PC-3 (cell line): ENCODE measurements at places on chromosomes 3 and 15.

- no peak for DNase-seq
These were observed 31.9 kb upstream of the CFAP161 start for GRCh38 chr15:81101894-81102815.

- no peak for DNase-seq
These were observed 35.4 kb downstream of the PRTG start for GRCh38 chr15:55707518-55707917.

- DNase-seq, result no peak
These were observed 87.9 kb downstream of the ITPR1 start for GRCh38 chr3:4581124-4581424.

- peak; percentile 4 for DNase-seq
These were observed 52.9 kb upstream of the ROBO2 start for GRCh38 chr3:76986876-76987474.

DNA sequence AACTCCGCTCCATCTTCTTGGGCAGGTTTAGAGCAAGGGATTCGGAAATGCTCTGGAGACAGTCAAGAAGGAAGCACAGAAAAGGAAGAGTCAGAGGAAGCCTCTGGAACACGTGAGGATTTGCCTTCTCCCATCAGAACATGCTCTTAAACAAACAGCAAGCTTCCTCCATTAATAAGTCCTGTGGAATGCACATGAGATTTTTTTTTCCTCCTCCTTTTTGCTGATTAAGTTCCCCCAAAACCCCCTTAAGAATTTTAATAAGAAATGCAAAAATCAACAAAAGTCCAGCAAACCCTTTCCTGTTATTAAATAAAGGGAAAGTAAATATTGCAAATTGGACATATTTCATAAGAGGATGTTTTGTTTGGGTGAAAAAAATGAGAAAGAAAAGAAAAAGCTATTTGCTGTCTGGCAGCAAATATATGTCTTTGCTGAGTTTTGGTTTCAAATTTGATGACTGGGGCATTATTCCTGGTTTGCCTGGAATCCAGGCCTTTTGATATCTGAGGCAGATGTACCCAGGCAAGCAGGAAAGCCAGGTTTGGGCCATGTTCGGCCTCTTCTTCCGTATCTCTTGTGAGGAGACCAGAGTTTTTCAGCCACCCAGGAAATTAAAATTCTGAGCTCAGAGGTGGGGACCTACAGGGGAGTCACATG lies 7.9 kb upstream of the TSEN2 start:
- peak; percentile 92 for DNase-seq

GRCh38 chr15:40416056-40416455 lies 10.5 kb downstream of the IVD start:
- DNase-seq, result no peak

DNA sequence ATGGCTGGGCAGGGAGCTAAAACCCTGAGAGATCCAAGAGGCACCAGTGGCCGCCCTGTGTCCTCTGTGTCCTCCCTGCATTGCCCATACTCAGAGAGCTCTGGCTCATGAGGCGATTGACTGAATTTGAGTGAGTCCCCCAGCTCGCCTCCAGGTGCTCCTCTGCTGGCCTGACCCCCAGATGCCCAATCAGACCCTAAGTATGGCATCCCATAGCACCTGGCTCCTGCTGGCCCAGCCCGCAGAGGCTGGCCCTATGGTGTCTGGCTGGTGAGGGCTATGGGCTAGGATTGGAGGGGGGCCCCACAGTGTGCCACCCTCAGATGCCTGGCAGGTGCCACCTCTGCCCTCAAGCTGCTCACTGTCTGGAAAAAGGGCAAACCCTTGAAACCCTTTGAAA lies 1.6 kb upstream of the TKT start:
- no peak for DNase-seq

GRCh38 chr3:111971533-111972130 lies 7.2 kb upstream of the ABHD10 start:
- DNase-seq, result no peak

- no peak for DNase-seq
These were observed 167.7 kb downstream of the GHSR start for GRCh38 chr3:172280406-172281051.

- peak; percentile 17 for DNase-seq
These were observed 31.5 kb downstream of the APH1B start for GRCh38 chr15:63308947-63309346.

DNA sequence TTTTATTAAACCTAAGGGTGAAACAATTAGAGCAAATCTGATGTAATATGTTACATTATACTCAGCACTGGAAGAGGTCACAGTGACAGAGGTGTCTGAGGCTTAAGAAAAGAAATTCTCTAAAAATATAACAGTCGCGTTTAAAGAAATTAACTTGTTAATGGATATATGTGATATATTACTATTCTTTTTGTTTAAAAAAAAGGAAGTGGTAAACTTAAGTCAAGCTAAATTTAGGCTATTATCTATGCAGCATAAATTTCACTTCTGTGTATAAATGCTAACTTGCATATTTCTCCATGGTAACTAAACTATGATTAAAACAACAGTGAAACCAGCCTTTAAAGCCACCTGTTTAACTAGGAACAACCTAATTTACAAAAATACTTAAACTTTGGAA lies 191.3 kb downstream of the FOXP1 start:
- DNase-seq, result no peak

- no peak for DNase-seq
These were observed 201.6 kb upstream of the TMC3 start for GRCh38 chr15:81575436-81576123.
